ENCODE measurements at places on chromosomes 11 and 22.

GRCh38 chr11:111697933-111698371 lies 68.2 kb downstream of the PPP2R1B start:
- no peak for DNase-seq

- no peak for DNase-seq
Observed at GRCh38 chr11:12199231-12199948, 89.0 kb downstream of the MICAL2 start.

GRCh38 chr11:36868380-36868779 lies 270.3 kb upstream of the RAG2 start:
- no peak for DNase-seq

DNA sequence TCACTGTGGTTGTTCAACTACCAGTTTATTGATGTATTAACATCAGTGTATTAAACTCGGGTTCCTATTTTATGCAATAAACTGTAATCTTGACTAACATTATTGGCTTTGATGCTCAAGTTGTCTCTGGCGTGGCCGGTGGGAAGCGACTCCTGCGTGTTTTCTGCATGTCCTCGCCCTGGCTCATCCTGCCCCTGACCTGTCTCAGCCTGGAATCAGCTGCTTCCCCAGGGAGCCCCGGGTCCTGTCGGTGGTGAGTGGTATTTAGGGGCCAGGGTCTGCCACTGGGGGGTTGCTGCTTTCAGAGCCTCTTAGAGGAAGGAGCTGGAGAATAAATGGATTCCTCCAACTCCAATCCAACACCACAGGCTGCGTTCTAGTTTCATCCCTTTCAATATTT lies 22.5 kb downstream of the IFITM10 start:
- no peak for DNase-seq

- DNase-seq: no peak
Observed at GRCh38 chr11:76792505-76793264, 9.5 kb downstream of the TSKU start.

GRCh38 chr22:40348025-40348658 lies 1.8 kb downstream of the ADSL start:
- peak; percentile 38 for DNase-seq

DNA sequence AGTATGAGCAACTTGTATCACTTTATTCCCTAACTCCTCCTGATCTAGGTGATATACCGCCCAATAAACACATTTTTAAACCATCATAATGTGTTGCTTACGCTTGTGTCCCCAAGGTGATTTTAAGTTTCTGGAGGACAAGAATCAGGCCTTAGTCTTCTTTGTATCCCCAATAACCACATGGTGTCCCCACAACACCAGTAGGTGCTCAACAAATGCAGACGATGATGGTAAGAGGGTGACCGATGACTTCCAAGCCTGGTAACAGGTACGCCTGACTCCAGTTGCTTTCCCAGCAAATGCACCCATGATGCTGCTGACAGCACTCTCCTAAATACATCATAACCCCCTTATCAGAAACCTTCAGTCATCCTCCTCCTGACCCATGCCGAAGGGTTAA lies 64.2 kb downstream of the EFCAB6 start:
- DNase-seq: no peak

DNA sequence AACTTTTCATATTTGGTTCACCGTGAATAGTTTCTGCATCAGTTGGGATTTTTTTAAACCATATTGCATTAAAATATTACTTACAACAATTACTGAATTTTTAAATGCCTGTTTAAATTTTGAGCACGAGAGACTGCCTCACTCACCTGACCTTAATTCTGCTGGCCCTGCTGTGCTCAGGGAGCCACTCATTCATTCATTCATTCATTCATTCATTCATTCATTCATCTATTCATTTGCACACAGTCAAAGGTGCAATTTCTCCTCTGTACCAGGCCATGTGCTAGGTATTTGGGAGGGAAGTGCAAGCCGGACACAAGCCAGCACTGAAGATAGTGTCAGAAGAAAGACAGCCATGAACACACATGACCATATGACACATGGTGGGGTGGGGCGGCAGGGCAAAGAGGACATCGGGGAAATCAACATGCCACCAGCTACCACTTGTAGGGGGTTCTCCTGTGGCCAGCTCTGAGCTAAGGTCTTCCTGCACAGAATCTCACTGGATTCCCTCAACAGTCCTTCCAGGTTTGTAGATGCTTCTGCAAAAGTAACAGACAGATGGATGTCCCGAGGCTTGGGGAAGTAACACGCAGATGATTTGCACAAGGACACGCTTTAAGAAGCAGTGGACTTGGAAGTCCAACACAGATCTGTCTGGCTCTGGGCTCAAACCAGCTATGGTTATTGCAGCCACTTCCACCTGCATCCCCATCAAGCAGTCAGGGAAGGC lies 568 bp upstream of the CSF2RB start:
- no peak for DNase-seq

DNA sequence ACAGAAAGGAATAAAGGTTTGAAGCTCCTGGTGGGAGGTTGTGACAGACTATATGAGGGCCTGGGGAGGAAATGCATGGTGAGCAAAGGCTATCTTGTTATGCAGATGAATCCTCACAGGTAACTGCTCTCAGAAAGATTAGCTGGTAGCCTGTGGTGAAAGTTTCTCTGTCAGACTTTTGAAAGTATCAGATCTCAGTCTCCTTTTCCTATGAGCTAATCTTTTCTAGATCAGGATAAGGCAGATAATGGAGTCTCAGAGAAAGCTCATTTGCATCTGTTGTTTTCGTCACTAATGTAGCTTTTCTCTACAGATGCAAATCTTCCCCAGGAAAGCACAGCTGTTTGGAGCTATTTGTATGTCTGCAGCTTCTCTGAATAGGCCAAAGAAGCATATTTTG lies 21.0 kb upstream of the OR6X1 start:
- DNase-seq: no peak

- DNase-seq: no peak
Observed at GRCh38 chr22:39706376-39707140, 136.0 kb downstream of the CACNA1I start.

DNA sequence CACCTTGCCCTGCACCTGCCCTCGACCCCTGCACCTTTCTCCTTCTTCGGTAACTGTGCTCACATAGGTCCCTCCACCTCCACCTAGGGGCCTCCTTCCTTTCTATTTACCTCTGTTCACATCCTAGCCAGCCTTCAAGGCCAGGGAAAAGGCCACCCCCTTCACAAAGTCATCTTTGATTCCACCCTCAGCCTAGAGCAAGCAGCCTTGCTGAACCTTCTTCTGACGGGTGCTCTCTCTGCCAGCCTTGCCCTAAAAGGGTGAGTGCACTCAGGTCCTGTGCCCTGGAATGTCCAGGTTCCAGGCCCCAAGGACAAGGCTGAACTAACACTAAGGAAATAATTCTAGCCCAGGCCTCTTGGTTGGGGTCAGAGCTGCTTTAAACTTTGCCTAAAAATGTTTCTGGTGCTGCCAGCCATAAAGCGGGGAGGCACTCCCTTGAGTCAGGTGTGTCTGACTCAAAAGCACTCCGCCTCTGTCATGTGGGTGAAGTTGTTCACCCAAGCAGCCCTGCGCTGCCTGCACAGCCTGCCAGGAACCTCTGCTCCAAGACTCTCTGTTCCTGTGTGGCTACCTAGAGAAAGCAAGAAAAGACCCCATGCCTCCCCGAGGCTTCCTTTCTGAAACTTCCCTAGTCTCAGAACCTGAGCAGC lies 9.2 kb upstream of the FAM83F start:
- DNase-seq: no peak

DNA sequence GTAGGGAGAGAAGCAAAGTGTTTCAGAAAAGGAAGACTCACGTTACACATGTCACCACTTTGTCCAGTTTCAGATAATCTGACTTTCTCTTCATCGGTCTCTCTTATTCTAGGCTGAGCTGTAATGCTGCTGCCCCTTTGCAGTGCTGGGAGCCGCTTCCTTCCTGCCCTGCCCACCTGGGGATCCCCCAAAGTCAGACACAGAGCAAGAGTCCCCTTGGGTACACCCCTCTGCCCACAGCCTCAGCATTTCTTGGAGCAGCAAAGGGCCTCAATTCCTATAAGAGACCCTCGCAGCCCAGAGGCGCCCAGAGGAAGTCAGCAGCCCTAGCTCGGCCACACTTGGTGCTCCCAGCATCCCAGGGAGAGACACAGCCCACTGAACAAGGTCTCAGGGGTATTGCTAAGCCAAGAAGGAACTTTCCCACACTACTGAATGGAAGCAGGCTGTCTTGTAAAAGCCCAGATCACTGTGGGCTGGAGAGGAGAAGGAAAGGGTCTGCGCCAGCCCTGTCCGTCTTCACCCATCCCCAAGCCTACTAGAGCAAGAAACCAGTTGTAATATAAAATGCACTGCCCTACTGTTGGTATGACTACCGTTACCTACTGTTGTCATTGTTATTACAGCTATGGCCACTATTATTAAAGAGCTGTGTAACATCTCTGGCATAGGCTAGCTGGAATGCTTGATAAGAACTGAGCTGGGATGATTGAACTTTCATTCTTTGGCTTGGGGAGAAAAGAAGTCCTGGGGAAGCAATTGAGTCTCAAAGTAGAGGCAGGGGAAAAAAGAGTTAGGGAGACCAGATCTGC lies 31.2 kb upstream of the SMIM35 start:
- no peak for DNase-seq

DNA sequence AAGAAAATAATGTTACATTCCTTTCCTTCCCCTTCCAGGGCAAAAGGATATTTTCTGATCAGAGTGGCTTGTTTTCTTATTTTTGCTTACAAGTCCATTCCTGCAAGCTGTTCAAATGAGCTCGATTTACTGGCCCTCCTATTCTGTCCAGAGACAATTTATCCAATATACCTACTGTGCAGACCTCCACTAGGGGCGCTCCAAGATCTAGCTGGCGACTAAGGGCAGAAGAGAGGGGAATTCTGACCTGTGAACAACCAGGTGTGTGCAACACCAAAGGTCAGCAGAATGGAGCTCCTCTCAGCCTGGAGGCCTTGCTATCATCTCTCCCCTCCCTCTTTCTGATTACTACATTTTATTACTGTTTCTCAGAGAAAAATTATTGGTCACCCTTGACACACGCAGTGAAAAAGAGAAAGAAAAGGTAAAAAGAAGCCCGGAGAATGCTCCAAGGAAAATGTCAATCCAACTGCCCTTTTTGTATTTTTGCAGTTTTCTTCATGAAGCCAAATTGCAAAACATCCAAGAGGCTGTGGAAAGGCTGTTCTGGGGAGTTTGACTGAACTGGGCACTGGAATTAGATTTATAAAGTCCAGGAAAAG lies 3.2 kb downstream of the SEZ6L start:
- DNase-seq: no peak

DNA sequence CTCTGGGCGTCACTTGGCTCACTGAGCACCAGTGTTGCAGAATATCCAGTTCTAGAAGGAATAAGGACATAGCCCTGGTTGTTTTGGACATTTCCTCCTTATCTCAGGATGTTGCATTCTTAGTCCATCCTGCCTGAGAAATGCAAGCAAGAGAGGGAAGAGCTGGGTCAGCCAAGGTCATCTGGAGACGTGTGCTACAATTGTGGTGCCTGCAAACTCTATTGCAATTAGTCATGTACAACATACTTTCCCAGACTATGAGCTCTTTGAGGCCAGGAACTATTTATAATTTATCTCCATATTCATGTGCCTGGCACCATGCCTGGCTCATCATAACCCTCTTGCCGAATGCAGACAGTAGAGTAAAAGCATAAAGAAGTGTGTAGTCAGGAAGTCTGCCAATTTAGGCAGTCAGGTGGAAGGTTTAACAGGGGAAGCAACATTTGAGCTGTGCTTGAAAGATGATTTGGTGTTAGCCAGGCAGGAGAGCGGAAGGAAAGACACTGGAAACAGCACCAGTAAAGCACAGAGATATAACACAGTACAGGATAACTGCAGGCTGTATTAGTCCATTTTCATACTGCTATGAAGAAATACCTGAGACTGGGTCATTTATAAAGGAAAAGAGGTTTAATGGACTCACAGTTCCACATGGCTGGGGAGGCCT lies 129.4 kb upstream of the PAX6 start:
- no peak for DNase-seq

DNA sequence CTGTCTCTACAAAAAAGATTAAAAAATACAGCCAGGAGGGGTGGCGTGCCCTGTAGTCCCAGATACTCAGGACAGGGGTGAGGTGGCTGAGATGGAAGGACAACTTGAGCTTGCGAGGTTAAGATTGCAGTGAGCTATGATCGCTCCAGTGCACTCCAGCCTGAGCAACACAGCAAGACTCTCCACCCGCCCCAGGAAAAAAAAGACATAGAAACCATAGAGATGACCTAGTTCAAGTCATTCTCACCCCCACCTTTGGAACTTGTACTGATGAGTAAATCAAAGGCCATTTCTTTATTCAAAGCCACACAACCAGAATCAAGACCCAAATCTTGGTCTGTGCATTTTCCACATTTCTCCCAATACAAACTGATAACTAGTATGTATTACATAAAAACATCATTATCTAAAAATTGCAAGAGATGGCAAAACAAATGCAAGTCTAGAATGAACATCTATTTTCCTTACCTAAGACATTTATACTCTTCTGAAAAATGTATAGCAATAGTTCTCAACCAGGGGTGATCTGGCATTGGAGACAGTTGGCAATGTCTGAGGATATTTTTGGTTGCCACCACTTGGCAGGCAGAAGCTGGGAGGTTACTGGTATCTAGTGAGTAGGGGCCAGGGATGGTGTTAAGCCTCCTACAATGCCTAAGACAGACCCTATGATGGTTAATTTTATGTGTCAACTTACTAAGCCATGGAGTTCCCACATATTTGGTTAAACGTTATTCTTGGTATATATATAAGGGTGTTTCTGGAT lies 34.6 kb downstream of the LGR4 start:
- DNase-seq: no peak

Measured in CMK (cell line).